Epithelial cell of proximal tubule (primary cell): ENCODE measurements at places on chromosomes 2 and 18.
A peak's percentile ranks its signal among the peaks of the same experiment; 100 is the strongest.

DNA sequence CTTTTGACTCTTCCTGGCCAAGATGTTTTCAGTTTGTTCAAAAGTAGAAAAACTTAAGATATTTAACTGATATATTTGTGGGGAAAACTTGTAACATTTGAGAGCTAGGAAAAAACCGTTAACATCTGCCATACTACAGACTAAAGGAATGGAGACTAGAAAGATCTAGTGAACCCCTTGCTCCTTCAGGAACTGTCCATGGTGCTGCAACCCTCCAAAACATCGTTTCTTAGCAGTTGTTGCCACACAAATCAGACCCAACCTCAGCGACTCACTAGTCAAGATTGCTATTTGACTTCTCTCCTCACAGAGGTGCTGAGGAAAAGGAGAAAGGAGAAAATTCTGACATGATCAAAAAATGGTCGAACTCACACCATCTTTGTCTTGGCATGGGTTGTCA is 393.8 kb upstream of the LYPD1 start:
- DNase-seq: no peak

GRCh38 chr2:11155381-11156035 is at the start of gene SLC66A3:
TSS of gene SLC66A3 (plus strand) at chr2:11155467. CDS start at chr2:11155547, 80 bp downstream.
- no peak for DNase-seq

DNA sequence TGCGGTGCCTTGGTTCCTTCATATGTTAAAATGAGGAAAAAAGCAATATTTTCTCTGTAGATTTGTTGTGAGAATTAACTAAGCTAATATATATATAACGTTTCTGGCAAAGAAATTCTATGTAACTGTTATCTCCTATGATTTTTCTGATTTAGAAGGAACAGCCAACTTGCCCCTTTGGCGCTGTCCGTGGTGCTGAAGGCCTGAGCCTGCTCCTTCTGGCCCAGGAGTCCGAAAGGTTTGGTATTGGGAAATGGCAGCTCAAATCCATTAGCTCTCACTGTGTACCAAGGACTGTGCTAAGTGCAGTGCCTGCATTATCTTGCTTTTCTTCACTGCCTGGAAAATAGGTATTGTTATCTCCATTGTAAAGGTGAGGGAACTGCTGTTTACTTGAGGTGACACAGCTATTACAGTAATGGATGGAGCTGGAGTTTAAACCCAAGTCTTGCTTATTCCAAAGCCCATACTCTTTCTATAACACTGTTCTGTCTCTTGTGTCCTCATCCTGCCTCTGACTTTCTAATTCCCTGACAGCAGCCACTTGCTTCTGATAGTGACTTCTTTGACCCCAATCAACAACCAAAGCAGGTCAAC is 52.2 kb downstream of the C1QL2 start:
- DNase-seq: no peak

DNA sequence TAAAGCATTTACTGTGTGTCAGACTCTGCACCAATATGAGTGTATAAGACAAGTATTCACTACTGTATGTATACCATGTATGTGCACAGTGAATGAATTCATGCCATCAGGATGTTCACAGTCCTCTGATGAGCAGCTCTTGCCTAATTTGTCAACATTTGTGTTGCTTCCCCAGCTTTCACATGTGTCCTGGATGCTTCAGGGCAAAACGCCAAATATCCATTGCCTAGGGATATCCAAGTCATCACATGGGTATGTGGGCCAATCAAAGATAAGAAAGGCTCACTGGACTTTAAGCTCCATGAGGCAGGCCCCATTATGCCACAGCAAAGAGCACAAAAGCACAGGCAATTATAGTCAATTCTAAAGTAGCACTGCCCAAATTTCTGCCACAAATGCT is 134.2 kb upstream of the CHAC2 start:
- no peak for DNase-seq

DNA sequence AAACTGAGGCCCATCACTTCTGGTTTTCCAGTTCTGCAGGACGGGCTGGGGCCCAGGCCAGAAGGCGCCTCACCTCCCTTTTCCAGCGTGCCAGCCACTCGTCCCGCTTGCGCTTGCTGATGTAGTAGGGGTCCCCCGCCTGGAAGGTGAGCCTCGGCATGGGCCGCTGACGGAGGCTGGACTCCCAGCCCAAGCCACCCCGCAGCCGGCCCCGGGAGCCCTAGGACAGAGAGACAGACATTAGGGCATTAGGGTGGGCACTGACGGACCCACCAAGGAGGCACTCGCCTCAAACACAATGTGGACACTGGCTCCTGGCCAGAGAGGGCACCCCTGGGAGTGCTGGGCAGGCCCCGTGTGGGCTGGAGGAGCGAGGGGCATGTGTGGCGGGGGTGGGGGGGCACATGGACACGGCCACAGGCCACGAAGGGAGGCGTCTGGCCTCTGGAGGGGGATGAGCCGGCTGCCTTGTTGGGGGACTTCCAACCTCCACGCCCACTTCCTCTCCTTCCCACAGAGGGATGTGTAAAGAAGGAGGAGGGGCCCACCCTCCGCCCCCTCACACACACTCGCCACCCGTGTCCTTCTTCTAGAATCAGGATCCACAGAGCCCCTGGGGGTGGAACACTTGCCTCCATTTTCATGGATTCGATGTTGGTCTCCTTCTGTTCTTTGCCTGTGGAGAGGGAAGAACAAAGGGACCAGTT is 66.7 kb downstream of the DNMT3A start:
- no peak for DNase-seq

- no peak for DNase-seq
These were observed 53.0 kb downstream of the POLR1A start for GRCh38 chr2:86052676-86053075.

DNA sequence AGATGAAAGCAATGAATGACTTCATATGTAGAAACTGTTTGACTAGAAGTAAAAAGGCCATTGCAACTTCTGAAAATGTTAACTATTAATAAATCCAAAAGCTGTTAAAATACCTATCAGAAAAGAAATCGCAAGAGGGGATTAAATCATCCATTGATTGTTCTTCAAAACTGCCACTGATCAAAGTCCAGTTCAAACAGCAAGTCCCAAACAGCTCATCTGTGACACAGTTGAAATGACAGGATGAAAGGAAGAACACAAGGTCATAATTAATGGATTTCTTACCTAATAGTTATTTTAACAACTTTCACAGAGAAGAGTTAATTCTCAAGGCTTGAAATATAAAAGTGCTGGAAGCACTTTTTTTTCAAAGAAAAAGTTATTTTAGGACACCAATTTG is 90.4 kb downstream of the SESTD1 start:
- DNase-seq: no peak

DNA sequence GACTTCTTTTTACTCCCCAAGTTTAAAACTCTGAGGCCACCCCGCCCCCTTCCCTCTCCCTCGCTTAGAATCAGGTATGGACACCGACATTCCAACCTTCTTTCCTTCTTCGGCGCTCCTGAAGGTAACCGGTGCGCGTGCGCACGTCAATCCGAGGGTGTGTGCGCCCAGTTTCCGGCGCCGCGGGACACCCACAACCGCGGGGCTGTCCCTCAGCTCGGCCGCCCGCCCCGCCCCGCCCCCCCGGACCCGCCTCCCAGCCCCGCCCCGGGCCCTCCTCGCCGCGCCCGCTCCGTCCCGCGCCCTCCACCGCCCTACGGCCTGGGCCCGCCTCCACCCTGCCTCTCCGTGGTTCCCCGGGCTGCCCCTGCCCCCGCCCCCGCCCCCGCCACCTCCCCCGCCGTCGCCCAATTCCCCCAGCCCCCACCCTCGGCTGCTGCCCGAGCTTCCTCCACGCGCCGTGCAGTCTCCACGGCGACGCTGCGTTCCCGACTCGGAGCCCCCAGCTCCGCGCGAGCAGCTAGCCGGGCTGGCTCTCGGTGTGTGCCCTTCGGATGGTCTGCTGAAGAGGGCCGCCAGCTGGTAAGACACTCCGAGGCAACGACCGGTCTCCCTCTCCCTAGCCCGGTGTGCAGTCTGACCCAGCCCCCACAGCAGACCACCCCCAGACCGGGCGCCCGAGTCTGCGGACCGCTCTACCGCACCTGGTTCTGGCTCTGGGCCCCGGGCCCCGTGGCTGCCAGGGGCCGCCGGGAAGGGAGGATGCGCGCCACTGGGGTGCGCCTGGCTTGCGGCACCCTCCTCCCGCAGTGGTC is 635 bp downstream of the ERICH2 start:
- DNase-seq: no peak

DNA sequence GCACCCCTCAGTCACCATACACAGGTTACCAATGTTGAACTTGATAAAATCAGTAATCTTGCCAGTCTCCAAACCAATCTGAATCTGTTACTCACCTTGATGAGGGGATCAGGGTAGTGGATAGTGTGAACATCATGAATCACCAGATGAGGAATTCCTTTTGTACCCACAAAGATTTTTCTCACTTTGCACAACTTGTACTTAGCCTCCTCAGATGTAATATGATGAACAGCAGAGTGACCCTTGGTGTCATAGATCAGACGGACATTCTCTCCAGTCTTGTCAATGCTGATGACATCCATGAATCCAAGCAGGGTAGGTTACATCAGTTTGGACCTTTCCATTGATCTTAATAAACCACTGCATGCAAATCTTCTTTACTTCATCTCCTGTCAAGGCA is 54.7 kb downstream of the MDH1 start:
- DNase-seq: no peak

- DNase-seq: no peak
These were observed 396.8 kb upstream of the NETO1 start for GRCh38 chr18:73264562-73264921.

DNA sequence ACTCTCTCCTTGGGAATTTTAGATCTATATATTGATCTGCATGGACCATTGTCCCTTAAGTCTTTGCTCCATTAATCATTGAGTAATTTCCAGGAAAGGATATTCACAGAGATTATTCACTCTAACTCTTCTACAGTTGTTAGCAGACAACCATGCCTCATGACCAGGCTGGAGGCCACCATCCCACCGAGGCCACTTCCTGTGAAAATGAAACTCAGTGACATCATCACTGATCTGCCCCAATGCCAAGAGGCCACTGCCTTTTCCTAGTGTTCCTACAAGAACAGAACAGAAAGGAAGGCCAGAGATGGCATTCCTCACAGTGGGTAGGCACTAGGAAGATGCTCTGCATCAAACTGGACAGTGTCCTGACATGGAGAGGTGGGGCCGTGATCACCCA is 161.3 kb downstream of the DTNA start:
- DNase-seq: no peak

GRCh38 chr2:26537069-26537825 is 59.3 kb upstream of the OTOF start:
- no peak for DNase-seq

GRCh38 chr18:80147418-80148325 is 38.6 kb downstream of the ADNP2 start:
- peak; percentile 49 for DNase-seq

GRCh38 chr2:113117541-113118262 is 9.7 kb upstream of the IL1RN start:
- no peak for DNase-seq

DNA sequence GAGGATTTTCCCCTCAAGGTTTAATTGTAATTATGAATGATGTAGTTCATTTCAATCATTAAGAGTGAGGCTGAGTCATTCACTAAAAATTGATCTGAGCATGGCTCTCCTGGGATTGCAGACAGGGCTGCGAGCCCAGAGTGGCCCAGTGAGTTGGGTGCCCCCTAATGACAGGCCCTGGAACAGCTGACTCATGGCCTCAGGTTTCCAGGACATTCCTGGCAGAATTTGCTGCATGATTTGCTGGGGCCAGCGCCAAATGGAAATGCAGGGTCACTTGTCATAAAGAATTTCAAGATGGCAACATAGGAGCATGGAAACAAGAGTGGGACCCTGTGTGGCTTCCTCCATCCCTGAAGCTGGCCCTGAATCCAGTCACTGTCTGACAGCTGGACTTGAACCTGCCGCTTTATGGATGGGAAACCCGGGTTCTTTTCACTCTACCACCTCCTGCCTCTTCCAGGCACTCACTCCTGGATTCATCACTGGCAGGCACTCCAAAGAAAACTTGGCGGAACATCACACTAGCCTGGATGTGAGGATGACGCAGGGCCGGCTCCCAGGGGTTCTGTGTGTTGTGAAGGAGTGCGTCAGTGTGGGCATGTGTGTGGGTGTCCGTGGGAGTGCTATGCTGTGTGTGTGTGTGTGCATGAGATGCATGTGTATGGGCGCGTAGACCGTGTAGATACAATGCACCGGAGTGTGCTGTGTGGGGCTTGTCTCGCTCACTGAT is 15.2 kb downstream of the OTOF start:
- peak; percentile 35 for DNase-seq

GRCh38 chr18:74407888-74408287 is 49.2 kb downstream of the DIPK1C start:
- DNase-seq: no peak

- DNase-seq: no peak
These were observed 76.4 kb downstream of the KLHL14 start for GRCh38 chr18:32696376-32696775.

GRCh38 chr2:129604560-129604959 is 374.9 kb upstream of the RAB6C start:
- no peak for DNase-seq

GRCh38 chr18:8499810-8500675 is 109.2 kb upstream of the RAB12 start:
- no peak for DNase-seq

DNA sequence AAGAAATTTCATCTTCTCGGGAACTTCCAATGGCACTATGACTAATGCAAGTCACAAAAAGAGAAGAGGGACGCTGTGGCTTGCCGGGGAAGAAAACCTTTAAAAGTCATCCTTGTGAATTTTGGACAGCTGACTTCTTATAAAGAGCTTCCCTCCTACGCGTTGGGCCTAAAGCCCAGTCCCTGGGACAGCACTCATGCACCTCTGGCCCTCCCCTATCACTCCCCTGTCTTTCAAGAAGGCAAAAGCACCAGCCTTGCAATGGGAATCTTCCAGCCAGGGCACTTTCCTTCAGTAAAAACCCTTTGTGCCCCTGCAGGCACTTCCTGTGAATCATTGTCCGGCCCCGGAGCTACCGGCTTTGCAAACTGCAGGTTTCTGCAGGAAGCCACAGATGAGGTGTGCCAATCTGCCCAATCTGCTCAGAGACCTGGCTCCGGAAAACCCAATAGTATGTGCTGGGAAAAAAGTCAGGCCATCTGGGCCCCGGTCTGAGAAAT is 7.1 kb downstream of the MREG start:
- DNase-seq: no peak

GRCh38 chr2:160614391-160614790 is 120.8 kb upstream of the RBMS1 start:
- DNase-seq: no peak

GRCh38 chr2:236155406-236155805 is 12.8 kb downstream of the GBX2 start:
- no peak for DNase-seq

GRCh38 chr18:72378016-72378415 is 166.1 kb downstream of the CBLN2 start:
- no peak for DNase-seq

DNA sequence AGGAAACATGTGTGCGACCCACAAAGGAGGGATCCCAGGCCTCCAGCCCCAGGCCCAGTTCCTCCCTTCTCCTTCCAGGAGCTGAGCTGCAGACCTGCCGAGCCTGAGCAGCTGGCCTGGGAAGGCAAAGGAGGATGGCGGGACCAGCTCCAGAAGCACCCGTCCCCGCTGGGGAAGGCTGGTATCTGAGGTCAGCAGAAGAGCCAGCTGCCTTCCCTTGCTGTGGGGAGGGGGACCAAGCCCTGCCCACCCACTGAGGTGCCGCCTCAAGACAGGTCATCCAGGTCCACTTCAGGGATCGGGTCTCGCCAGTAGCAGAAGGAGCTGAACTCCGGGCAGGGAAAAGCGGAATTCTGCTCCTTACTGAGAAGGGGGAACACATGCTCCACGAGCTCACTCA is 73.2 kb downstream of the EMILIN2 start:
- DNase-seq: no peak
